Fibroblast of skin of abdomen (primary cell): ENCODE measurements at places on chromosomes 3 and 15.

DNA sequence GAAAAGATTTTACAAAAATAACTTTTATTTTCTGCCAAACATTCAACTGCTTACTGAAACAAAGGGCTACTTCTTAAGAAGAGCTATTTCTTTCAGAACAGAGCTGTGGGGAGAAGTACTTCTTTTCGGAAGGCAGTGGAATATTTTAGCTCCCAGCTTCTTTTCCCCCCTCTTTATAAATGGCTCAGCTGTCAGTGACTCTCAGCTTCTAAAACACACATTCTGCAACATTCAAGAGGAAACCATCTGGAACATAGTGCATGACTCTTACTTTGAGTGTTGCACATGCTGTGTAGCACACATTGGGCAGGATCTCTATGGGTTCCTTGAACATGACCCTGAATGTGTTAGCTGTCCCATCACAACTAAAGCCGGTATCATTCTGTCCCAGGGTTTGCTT is 7.0 kb upstream of the C15orf40 start:
- no peak for DNase-seq

DNA sequence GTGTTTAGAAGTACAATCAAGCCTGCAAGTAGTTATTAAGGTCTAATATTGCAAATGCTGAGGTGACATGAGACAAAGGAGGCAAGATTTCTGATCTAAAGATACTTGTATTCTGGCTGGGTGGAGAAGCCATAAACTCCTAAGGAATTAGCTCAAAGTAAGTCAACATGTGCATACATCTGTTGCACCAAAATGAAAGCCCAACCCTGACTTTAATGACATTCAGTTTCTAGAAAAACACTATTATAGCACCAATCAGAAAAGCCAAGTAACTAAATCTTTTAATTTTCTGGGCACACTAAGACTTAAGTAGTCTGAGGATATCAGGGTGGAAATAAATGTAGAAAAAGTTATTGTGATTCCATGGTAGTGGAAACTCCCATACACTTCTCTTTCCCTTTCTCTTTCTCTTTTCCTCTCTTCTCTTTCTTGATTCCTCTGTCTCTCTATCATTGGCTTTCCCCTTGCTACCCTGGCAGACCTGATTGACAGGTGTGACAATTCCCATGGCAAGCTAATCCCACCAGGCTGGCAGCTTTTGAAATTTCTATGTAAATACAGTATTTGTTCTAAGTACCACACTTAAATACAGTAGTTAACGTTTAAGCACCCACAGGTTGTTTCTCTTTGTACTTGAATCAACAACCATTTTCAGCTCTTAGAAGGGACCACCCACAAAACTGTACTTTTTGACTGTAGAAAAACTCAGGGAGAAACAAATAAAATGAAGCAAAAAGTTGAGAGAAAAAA is 528.4 kb upstream of the SEMA6D start:
- no peak for DNase-seq

GRCh38 chr3:3170998-3171397 is 8.5 kb downstream of the CRBN start:
- DNase-seq, result peak; percentile 6

DNA sequence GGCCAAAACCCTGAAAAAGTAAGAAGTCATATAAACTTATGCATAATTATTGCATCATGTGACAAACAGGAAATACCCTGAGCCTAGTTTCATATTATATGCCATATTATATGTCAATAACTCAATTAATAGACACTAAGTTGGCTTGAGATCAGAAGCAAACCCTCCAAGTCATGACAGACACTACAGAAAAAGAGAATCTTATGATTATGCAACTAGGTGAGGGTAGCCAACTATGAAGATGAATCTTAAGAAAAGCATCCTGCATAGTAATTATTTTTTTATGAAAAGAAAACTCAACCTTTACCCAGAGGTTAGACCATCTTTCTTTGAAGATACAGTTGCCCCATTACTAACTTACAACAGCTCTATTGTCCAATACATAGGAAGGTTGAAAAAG is 192.4 kb upstream of the VEPH1 start:
- peak; percentile 34 for DNase-seq

DNA sequence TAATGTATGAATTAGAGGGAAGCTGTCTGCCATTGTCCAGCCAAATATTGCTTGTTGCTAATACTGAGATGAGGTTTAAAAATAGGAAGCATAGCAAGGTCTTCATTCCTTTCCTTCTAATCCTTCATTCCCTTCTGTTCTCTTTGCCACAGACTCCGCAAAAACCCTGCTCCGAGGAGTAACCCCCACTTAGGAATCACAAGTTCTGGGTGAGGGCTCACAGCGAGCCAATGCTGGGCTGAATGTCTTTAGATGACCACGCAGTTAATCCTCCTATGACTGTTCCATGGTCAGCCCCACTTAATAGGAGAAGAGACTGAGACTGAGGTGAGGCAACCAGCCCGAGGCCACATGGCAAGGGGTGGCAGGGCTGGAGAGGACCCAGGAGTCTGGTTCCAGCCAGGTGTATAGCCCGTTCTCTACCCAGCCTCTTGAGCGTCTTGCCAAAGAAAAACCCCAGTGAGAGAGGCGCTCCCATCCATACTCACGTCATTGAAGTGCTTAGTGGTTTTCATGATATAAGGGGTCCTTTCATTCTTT is 44.9 kb upstream of the CTSH start:
- DNase-seq, result peak; percentile 36

DNA sequence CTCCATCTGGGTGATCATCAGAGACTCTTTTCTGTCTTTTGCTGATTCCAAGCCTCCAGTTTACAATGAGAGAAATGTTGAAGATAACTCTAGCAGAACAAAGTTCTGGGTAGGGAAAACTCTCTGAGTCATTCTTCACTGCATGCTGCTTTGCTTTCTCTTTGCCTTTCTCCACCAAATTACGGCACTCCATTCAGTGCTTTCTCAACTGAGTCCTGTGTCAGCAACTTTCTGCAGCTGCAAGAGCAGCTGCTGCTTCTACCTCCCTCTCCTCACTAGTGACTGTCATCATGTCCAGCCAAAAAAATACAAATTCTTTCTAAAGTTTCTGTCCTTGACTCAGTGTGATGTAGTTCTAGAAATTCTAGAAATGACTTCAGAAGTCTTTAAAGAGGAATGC is 953.8 kb downstream of the IGSF11 start:
- DNase-seq, result no peak

DNA sequence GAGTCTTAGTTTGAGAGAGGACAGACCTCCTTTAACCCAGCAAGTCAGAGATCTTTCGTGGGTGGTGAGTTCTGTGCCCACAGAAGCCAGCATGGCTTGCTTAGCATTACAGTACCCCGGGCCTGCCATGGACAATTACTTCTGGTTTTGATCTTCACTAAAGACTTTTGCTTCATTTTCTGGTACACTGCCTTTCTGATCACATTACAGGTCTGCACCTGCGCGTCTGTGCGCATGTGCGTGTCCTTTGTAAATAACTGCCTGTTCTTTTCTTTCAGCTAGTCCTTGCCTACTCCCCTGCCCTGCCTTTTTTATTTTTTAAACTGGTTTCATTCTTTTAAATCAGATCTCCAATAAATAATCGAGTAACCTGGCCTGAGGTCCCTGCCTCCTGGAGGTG is 57.1 kb upstream of the CMTM8 start:
- no peak for DNase-seq

GRCh38 chr3:31331278-31331677 is 201.4 kb upstream of the STT3B start:
- no peak for DNase-seq

DNA sequence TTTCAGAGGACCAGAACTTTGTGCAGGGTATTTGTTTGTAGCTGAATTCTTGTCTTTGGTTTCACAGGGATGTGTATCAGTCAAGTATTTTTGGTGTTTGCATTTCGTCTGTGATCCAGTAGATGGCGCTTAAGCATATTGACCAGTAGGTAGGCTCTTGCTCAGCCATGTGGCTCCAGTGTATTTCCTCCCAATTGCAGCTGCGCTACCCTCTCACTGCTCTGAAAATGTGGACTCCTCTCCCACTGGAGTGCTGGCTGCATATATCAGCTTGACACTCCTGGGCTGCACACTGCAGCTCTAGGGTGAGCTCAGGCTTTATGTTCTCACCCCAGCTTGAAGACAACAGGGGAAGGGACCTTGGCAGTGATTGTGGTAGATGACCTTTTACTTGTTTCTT is 1264.3 kb upstream of the ALCAM start:
- peak; percentile 67 for DNase-seq
